ENCODE measurements at places on chromosomes 4 and X.

DNA sequence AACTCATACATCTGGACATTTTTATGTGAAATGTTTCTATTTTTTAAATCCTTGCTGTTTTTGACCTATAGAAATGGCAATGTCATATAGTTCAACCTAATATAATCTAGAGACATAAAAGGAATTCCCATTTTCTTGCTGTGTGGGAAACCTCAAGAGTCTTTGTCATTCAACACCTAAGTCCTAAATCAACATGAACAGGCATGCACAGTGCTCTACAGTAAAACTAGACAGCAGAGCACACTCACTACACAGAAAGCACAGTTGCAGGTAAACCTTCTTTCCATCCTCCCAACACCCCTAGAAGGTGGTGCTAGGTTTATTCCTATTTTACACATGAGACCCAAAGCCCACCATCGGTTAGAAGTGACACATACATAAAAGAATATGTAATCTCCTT, 79.1 kb upstream of the C1QTNF7 start:
- DNase-seq: no peak

DNA sequence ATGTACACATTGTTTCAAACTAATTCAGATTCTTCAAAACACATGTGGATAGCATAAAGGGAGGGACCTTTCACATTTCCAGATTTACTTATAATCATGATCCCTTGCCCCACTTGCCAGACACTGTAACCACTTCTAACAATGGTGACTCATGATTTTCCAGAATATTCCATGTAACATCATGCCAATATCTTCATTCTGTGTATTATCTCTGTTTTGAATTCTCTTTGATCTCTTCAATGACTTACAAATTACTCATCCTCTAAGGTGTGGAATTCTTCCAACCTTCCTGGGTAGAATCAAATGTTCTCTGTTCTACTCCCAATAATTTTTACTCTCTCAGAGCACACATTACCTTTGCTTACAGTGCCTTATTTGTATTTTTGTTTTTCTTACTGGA, 517.1 kb downstream of the PCDH7 start:
- no peak for DNase-seq

- no peak for DNase-seq
Measured at GRCh38 chr4:182231496-182231895, 11.7 kb upstream of the TENM3 start.

- no peak for DNase-seq
Measured at GRCh38 chr4:16443504-16444088, 217.3 kb upstream of the TAPT1 start.

- peak; percentile 65 for DNase-seq
Measured at GRCh38 chrX:112211459-112211858, 128.9 kb upstream of the TRPC5 start.

GRCh38 chr4:47839259-47839658, 1.4 kb upstream of the CORIN start:
- DNase-seq: no peak

- no peak for DNase-seq
Measured at GRCh38 chr4:88060431-88060830, 53.0 kb downstream of the PKD2 start.

- no peak for DNase-seq
Measured at GRCh38 chrX:39828971-39829370, 268.8 kb downstream of the BCOR start.

DNA sequence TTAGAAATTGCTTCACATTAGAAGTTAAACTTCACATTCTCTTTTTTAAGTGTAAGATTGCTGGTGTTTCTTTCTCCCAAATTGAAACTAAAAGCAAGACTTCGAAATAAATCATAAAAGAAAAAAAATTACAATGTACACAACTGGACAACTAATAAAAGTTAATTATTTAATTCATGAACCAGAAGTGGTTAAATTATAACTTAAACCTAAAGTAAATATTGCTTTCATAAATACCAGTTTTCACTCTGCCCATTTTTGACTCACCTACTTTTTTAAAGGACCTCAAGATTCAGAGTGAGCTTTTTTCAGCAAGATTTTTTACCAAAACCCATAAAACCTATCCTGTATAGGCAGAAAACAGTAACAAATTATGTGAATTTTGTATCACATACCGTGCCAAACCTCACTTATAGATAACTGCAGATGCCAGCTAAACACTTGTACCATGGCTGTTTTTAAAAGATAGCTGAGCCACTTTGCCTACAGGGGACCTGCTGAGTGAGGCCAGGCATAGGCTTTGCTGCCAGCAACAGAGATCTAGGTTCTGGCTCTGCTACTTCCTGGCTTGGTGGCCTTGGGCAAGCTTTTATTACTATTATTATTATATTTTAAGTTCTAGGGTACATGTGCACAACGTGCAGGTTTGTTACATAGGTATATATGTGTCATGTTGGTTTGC, 259.8 kb downstream of the NR3C2 start:
- DNase-seq: no peak

GRCh38 chr4:168531305-168531704, 34.5 kb downstream of the PALLD start:
- DNase-seq: no peak

DNA sequence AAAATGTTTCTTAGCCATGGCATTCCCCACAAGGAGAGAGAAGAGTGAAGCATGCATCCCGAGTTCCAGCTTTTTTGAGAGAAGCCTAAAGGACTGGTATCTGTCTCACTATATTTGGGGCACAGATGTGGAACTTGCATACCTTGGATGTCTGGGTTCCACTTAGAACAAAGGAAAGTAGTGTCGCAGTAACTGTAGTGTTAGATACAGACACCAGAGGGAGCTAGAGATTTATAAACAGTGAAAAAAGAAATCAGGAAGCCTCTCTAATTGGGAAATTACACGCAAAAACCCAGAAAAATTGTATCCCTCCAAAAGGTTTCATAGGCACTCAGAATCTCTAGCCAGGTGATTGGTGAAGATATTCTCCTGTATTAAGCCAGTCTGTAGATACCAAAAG, 34.4 kb downstream of the AGTR2 start:
- no peak for DNase-seq

DNA sequence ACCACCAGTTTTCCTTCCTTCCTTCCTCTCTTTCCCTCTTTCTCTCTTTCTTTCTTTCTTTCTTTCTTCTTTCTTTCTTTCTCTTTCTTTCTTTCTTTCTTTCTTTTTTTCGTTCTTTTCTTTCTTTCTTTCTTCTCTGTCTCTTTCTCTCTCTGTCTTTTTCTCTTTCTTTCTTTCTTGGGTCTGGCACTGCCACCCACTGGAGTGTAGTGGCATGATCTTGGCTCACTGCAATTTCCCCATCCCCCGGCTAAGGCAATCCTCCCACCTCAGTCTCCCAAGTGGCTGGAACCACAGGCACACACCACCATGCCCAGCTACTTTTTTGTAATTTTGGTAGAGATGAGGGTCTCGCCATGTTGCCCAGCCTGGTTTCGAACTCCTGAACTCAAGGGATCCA, 51.6 kb upstream of the NHS start:
- no peak for DNase-seq

DNA sequence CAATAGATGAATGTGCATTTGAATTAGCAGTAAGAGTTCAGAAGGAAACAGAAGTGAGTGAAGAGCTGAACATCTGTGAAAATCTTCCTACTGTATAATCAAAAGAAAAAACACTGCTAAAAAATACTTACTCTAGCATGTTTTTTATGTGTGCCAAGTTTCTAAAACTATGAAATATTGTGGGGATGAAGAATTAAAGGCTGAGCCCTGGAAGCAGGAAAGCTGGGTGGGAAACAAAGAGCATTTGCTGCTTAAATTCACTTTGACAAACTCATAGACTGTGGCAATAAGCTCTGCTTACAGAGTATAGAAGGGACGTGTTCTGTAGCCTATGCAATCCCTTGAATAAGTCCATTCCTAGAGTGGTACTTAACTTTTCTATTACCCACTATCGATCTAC, 261.7 kb downstream of the ANKRD50 start:
- no peak for DNase-seq

DNA sequence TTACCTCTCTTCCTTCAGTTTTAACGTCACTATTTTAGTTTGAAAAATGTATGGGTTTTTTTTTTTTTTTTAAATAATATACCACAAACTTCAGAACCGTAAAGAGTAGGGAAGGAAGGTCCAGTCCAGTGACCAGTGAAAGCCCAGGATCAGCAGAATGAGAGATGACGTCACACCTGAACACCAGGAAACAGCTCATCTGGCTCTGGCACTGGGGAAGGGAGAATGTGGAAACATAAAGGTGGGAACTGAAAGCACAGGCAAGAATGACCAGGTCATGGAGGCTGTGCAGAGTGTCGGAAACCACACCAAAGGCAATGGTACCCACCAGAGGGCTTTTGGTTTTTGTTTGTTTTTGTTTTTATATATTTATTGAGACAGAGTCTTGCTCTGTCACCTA, 141.2 kb downstream of the DHX15 start:
- DNase-seq: no peak

GRCh38 chrX:129404670-129405008, 118.7 kb downstream of the SMARCA1 start:
- no peak for DNase-seq

- peak; percentile 8 for DNase-seq
Measured at GRCh38 chrX:119121341-119121740, 6.3 kb downstream of the KIAA1210 start.

- DNase-seq: peak; percentile 20
Measured at GRCh38 chr4:94695384-94695783, 62.4 kb upstream of the BMPR1B start.

DNA sequence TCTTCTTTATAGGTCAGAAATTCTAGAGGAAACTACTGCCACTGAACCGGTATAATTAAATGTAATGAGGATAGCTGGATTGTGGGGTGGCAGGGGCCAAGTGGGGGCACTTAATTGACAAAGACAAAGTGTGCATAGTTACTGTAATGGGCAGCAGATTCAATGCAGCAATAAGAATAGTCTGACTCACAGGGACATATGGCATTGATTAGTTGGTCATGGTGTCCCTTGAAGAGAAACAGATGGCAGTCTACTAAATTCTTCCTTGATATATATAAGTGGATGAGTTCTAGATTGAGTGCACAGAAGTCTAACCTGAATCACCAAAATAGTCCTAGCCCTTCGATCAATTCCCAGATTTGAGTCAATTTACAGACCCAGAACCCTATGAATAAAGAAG, 31.6 kb downstream of the ETDC start:
- no peak for DNase-seq

DNA sequence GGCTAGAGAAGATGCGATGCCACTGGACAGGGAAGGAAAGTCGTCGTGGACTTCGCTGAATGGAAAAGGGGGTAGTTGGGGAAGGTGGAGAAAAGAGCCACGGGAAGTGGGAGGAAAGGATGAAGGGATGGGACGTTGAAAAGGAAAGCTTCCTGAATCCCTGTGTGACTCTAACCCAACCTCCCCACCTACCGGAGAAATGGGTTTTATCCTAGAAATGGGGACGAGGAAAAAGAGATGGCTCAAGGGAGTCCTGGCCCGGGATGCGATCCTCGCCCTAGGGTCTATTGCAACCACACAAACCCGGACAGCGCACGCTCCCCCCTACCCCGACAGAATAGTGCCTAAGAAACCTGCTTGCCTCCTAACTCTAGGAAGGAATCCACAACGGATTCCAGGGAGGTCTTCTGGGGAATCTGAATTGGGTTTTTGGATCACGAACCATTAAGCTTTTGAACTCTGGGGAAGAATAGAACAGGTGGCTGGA, 738 bp upstream of the TSPAN5 start:
- no peak for DNase-seq

GRCh38 chrX:139877710-139878414, 55.0 kb downstream of the ATP11C start:
- DNase-seq: peak; percentile 43

- no peak for DNase-seq
Measured at GRCh38 chrX:24483596-24483995, 18.5 kb downstream of the PDK3 start.

- no peak for DNase-seq
Measured at GRCh38 chr4:144653781-144654545, 8.0 kb downstream of the HHIP start.

DNA sequence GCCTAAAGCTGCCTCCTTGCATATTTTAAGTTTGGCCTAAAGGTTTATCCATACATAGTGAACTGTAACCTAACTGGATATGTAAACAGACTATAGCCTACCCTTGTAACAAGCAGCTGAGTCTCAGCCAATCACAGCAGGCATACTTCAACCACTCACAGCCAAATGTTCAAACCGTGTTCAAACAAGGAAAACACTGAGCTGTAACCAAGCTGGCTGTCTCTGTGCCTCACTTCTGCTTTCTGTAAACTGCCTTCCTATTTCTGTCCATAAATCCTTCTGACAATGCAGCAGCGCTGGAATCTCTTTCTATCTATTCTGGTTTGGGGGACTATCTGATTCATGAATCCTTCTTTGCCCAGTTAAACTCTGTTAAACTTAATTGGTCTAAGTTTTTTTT, 16.4 kb downstream of the DSPP start:
- no peak for DNase-seq

- DNase-seq: no peak
Measured at GRCh38 chr4:1247864-1248244, 1.1 kb downstream of the CTBP1 start.

DNA sequence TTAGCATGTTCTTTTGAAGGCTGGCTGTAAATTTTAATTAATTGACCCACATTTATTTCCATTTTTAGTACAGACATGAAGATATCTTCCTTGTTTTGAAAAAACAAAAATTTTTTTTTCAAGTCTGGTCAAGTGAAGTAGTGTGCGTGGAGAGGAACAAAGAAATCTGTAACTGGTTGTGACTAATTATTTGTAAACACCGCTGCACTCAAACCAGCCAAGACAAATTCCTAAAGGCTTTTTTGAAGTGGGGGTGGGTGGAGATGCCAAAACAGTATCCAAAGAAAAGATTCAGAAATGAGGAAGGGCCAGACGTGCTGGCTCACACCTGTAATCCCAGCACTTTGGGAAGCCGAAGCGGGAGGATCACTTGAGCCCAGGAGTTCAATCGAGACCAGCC, 88.3 kb downstream of the SHROOM2 start:
- peak; percentile 33 for DNase-seq

GRCh38 chr4:83701041-83701440, 165.1 kb downstream of the GPAT3 start:
- no peak for DNase-seq

- DNase-seq: no peak
Measured at GRCh38 chr4:40406340-40406739, 71.2 kb downstream of the CHRNA9 start.

DNA sequence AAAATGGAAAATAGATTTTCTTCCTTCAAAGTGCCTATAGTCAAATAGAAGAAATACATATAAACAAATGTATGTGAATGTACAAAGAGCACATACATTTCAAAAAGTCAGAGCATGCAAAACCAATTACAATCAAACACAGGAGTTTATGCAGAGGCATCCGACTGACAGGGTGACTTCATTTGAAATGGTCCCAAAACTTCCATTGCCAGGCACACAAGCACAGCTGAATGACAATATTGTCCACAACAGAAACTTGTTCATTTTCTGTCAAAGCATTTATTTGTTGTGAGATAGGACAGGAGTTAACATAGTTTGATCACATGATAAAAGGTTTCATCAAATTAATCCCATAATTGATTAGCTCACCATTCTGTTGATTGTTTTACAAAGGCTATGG, 96.4 kb upstream of the TTC29 start:
- no peak for DNase-seq

- peak; percentile 0 for DNase-seq
Measured at GRCh38 chrX:96538104-96538725, 146.4 kb upstream of the DIAPH2 start.
